Right cardiac atrium (tissue), 5 donors: ENCODE measurements at places on chromosomes 1 and 21.

DNA sequence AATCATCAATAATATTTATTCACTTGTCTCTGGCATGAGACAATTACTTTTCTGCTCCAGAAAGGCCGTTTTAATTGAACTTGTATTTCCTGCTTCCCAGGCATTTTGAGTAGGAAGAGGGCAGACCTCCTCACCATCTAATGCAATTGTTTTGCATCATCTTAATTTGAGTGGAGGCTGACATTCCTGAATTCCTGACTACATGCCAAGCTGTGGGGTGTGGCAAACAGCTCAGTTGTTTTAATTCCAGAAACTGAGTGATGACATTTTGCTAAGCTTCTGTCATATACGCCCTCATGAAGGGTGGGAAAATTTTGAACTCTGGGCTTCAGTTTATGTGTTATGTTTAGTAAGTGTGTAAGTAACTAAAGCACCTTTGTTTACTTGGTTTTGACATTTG is 125.4 kb upstream of the USP25 start:
- DNase-seq, result no peak

GRCh38 chr1:155022927-155023236 is 10.7 kb downstream of the DCST2 start:
- peak; percentile 60 for DNase-seq

DNA sequence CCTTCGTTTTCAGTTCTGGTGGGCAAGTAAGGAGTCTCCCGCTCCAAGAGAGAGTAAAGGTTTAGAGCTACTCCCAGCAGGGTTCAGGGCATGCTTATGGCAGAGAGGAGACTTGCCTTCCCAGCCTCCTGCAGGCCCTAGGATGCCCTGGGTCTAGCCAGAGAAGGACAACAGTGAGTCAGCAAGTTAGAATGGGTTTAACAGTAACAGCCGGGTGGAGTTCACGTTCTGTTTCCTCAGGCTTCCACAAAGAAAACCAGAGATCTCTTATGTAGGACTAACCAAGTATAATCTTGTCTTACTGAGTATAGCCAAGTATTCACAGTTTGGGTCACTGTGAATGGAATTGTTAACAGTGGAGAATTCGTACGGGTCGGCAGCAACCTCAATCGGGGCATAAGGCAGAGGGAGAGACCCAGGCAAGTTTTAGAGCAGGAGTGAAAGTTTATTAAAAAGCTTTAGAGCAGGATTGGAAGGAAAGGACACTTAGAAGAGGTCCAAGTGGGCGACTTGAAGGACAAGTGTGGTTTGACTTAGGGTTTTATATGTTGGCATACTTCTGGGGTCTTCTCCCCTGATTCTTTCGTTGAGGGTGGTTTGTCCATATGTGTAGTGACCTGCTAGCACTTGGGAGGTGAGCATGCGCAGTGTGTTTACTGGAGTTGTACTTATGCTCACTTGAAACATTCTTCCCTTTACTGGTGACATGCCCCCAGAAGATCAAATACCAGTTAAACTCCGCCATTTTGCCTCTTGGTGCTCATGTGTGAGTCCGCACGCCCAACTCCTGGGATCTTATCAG is 4.5 kb downstream of the OVAAL start:
- DNase-seq, result no peak

DNA sequence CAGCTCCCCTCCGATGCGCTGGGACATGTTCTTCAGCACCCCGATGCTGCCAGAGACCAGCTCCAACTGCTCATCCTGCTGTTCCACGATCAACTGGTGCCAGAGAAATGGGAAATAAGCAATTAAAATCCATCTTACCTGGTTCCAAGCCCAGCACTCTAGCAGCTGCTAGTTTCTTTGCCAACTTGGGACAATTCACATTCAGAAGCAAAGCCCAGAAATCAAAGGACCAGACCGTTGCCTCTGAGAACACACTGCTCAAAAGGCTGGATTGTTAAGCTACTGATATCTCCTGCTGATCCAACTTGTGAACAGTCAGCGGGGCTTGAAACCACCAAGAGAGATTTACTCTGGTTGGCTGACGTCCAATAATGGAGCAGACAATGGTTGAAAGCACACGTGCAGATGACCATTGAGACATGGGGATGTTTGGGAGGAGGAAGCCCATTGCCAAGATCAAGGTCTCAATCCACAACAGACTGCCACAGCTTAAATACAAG is 34.4 kb downstream of the STX6 start:
- no peak for DNase-seq

- DNase-seq, result no peak
These were observed 12.0 kb downstream of the AKT3 start for GRCh38 chr1:243837907-243838535.

DNA sequence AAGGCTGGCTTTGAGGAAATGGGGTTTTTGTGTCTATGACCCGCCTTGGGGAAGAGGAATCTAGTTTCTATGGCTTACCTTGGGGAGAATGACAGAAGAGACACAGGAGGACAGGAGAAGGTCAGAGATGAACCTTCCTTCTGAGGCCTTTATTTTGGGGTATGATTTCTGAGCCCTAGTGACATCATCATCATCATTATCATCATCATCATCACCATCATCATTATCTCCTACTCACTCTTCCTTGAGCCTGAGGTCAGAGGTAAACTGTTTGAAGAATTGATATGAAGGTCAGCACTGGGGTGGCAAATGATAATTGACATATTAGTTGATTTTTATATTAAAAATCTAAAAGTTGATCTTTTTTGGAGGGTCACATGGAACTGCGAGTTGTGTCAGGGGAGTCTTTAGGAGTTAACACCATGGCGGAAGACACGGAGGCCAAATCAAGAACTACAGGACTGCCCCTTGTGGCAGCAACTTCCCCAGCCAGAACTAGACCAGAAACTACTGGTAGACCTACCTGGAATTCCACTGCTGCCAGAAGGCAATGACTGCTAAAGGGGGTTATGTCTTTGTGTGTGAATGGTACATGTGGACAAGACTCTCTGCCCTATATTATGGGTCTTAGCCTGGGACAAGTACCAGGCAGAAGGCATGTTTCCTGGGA is 49.8 kb upstream of the WLS start:
- DNase-seq, result no peak

DNA sequence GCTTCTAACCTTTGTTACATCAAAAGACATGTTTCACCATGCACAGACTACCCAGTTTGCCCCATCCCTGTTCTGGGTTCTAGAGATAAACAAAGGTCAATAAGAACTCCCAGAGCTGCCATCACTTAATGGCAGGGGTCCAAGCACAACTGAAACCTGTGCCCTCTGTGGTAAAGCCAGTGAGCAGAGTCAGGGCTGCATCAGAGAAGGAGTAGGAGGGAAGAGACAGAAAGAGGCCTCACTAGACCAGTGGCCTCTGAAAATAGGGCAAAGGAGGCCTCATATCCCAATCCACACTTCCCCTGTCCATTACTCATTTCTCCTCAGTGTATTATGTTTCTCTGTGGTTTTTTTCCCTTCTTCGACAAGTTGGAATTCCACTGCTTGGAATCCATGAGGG is 10.2 kb downstream of the ATP1A2 start:
- DNase-seq, result no peak

- DNase-seq, result no peak
These were observed 2.0 kb downstream of the CHI3L1 start for GRCh38 chr1:203184467-203184866.
